ENCODE measurements at places on chromosomes 5 and 9.
A peak's percentile ranks its signal among the peaks of the same experiment; 100 is the strongest.

DNA sequence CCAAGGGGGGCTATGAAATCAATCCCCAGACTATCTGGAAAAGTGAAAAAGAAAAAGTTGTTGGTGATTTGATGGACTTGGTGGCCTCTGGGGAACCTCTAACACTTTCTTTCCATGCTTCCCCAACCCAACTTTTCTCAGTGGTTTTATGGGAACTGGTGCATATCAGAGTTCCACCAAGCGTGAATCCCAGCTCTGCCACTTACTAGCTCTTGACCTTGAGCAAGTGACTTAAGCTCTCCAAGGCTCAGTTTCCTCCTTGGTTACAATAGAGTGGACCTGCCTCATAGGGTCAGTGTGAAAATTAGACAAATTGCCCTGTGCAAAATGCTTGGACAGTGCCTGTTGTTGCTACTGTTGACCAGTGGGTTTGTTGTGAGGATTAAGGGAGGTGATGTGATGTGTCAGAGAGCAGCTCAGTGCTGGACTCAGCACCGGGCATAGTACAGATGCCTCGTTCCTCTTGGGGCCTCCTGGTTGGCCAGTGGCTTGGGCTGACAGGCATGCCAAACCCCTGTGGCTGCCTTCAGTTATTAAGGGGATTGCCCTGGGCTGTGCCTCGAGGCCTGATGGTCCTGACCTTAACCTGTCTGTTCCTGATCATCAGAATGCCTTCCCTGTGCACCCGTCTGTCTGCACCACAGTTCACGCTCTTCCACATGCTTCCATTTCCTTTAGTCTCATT, 49.3 kb downstream of the COL15A1 start:
- DNase-seq: no peak

DNA sequence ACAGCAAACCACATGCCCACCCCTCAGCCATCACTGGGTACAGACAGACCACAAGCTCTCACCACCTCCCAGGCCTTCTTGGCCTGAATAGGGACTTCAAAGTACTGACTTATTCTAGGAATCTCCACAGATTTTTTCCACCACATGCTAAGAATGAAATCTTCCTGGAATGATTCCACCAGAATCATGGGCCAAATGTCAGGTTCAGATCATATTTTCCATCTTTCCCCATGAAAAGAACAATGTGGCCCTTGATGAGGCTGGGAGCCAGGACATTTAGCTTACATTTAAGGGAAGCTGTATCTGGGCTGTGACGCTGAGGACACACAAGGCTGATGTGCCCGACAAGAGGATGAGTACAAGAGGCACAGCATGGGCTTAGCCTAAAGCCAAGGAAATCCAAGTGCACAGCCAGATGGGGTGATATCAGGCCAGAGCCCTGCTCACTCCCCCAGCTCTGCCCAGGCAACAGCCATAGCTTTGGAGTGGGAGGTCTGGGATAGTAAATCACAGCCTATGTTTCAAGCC, 28.1 kb downstream of the ACSL6 start:
- peak; percentile 35 for DNase-seq

DNA sequence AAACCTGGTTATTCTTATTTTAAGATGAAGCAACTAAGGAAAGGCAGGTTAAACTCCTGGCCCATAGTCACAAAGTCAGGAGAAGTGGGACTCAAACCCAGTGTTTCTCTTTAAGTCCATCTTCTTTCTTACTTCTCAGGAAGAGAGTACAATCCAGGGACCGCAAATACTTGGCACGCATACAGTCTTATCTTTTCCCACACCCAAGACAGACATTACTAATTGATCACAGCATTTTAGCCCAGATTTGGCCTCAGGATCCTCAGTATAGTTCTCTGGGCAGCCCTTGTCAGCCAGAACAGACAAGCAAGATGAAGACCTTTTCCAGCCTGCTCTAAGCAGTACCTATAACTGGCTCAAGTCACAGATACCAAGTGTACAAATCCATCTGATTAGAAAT, 125.5 kb upstream of the RAI14 start:
- DNase-seq: no peak

- no peak for DNase-seq
Observed at GRCh38 chr5:113971454-113971853, 390.4 kb upstream of the KCNN2 start.

- DNase-seq: no peak
Observed at GRCh38 chr5:85453026-85453349, 1068.3 kb upstream of the EDIL3 start.

- peak; percentile 40 for DNase-seq
Observed at GRCh38 chr9:72356041-72356582, 8.9 kb downstream of the ZFAND5 start.

GRCh38 chr5:93048858-93049257, 532.2 kb downstream of the NR2F1-AS1 start:
- DNase-seq: no peak

DNA sequence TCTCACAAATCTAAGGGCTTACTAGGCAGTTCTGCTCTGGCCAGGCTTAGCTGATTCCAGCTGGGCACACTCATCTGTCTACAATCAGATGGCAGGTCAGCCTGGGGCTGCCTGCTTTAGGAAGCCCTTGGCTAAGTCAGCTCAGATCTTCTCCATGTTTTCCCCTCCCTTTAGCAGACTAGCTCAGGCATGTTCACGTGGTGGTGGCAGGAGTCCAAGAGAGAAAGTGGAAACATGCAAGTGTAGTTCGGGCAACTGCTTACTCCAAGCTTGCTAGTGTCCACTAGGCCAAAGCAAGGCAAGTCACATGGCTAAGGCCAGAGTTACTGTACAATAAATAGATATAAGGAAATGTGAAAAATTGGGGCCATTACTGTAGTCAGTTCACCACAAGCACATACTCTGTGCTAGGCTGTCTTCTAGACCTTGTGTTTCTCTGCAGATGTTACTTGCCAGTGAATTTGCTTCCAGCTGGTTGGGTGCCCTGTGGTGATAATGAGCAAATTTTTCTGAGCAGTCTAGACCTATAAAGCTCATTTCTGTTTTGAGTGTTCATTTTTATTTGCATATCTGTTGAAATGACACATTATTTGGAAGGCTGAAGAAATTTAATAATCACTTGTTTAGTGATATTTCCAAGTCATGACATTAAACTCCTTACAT, 38.3 kb downstream of the RECK start:
- DNase-seq: peak; percentile 77

- DNase-seq: peak; percentile 85
Observed at GRCh38 chr5:5492087-5492933, 69.8 kb downstream of the ICE1 start.

- DNase-seq: peak; percentile 59
Observed at GRCh38 chr9:8750639-8751051, 951.1 kb upstream of the DMAC1 start.

DNA sequence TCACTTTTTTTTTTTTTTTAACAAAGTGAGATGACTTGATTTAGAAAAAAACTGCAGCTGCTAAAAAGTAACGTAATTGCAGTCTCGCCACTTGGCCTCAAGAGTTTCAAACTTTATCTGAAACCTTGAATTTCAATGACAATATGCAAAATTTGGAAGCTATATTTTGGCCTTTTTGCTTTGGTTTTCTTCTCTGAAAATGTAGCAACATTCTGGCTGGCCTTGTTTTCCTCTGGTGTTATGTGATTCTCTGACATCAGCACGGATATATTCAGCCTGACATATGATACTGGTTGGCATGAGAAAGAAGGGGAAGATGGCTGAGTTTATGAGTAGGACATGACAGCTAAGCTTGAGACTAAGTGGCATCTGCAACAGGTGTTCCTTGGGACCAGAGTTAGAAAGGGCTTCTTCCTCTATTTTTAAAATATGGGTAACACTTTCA, 136.5 kb downstream of the MEF2C start:
- no peak for DNase-seq

DNA sequence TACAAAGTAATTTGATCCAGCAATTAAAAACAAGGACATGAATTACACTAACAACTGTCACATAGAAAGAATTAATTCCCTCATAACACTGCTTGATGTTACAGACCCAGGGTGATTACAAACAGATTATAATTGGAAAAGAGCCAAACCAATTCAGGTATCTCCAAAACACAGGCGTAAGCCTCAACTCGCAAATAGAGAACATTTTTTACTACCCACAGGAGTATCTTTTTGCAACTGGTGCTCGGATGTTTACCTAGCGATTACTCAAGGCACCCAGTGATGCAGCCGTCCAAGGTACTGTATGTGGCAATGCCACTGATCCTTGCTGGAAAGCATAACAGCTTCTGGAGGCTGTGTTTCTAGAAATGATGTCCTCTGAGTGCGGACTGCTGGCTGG, 386.1 kb upstream of the KIF2A start:
- peak; percentile 6 for DNase-seq

DNA sequence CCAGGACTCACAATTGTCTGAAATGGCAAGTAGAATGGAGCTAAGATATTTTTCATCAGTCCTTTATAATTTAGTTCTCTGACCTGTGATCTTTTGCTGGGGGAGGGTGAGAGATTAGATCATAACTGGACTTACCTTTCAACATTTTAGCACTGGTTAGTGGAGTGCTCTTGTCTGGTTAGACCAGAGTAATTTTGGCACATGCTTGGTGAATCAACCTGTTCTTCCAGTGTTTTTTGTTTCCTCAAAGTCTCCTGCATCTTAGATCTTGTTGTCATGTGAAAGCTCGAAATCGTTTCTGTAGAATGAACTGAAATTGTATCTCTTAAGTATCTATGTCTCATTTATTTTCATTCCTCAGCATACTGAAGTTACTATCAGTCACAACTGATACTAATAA, 122.4 kb downstream of the TLE4 start:
- DNase-seq: peak; percentile 23

DNA sequence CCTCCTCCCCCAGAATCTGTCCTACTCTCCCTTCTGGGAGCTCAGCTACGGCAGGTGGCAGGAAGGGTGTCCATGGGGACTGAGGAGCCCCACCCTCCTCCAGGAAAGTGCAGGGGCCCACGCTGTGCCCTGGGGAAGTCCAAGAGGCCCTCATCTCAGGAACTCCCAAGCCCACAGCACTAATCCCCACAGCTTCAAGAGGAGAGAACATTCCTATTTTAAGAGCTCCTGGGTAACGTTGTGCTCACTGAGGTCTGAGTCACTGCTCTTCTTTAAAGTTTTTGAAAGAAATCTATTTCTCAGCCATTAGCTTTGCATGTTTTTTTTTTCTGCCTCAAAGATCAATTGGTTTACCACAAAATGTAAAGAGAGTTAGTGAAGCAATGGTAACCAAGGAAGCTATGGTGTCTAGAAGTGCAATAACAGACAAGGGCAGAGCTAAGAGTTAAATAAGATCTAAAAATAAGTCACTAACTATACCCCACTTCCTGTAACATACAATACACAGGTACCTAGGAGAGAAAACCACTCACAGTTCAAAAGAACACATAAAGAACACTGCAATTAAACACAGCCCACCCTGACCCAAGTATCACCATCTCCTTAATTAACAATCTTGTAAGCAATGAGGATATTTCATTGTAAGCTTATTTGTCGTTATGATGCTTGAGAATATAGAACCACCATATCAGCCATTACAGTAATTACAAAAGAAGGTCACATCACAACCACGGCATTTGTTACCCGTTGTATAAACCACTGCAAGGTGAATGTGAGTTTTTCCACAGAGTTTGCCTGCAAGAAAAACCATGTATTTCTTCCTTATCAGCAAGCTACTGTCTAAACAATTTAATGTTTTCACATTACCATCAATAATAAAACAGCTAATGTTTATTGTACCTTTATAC, 382.3 kb upstream of the SLC30A5 start:
- no peak for DNase-seq

- DNase-seq: peak; percentile 34
Observed at GRCh38 chr5:123367739-123368138, 55.5 kb downstream of the CEP120 start.

- DNase-seq: no peak
Observed at GRCh38 chr5:103505581-103506305, 56.8 kb downstream of the NUDT12 start.

GRCh38 chr9:104658496-104659195, 35.7 kb upstream of the OR13D1 start:
- DNase-seq: peak; percentile 22

- no peak for DNase-seq
Observed at GRCh38 chr5:132046880-132047299, 13.6 kb upstream of the IL3 start.

- DNase-seq: no peak
Observed at GRCh38 chr9:96858670-96859069, 4.4 kb upstream of the ZNF782 start.

GRCh38 chr5:143541943-143542797, 138.7 kb upstream of the NR3C1 start:
- DNase-seq: no peak

DNA sequence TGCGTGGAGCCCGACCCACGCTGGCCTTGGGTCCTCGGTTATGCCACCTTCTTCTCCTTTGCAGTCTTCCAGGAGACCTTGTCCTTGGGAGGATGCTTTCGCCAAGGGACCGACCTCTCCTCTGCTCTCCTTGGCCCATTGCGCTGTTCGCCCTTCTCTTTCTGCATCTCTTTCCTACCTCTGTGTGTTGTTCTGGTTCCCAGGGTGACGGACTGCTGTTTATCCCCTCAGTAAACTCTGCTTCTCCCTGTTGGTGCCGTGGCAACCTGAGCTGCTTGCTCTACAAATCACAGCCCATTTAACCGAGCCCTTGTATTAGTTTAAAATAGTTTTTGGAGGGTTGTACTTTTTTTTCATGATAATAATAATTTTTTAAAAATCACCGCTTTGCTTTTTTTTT, 97.9 kb downstream of the DAPK1 start:
- DNase-seq: no peak

GRCh38 chr5:69528035-69528434, 32.0 kb upstream of the GTF2H2C start:
- no peak for DNase-seq

GRCh38 chr5:132232465-132232864, 4.8 kb upstream of the P4HA2 start:
- DNase-seq: no peak

DNA sequence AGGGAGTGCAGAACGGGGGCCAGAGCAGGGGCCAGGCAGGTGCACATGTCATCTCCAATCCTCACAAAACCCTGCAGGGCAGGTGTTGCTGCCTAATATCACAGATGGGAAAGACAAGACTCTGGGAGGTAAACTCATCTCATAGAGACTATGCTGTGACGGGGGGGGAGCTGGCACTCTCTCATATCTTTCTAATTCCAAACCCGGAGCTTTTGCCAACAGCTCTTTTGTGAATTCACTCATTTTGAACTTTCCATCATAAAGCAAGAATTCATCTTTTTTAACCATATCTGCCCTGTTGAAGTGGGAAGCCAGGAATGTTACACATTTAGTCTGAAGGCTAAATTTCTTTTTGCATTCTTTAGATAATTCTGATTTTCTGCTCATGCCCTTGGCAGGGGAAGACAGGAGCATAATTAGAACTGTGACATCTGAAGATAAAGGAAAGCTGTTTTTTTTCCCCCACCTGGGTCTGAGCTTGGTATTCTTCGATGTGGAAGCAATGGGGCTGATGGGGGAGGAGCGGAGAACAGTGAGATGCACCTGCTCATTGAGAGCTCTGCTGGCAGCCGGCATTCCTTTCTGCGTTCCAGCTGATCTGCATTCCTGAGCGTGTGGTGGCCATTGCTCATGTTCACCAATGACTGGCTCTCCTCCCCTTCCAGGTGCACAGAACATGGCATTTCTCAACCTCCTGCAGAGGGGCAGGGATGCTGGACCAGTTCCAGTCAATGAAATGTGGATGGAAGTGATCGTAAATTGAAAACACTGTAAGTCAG, 159.2 kb downstream of the NSG2 start:
- DNase-seq: peak; percentile 65
